ENCODE measurements at places on chromosomes 2 and 18.
A peak's percentile ranks its signal among the peaks of the same experiment; 100 is the strongest.

GRCh38 chr2:112936927-112937232 lies 25.9 kb downstream of the IL37 start:
- DNase-seq = no peak

DNA sequence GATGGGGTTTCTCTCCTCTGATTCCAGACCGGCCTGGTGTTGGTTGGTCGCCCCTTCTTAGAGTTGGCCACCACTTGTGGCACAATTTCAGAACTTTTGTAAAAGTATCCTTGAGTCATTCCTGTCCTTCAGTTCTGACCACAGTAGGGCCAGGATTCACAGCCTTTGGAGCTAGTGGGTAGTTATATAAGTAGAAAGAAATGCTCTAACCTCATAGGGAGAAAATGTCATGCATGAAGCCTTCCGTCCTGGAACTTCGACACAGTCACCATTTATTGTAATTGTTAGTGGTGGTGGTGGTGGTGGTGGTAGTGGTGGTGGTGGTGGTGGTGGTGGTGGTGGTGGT lies 65.4 kb downstream of the EPAS1 start:
- no peak for DNase-seq

DNA sequence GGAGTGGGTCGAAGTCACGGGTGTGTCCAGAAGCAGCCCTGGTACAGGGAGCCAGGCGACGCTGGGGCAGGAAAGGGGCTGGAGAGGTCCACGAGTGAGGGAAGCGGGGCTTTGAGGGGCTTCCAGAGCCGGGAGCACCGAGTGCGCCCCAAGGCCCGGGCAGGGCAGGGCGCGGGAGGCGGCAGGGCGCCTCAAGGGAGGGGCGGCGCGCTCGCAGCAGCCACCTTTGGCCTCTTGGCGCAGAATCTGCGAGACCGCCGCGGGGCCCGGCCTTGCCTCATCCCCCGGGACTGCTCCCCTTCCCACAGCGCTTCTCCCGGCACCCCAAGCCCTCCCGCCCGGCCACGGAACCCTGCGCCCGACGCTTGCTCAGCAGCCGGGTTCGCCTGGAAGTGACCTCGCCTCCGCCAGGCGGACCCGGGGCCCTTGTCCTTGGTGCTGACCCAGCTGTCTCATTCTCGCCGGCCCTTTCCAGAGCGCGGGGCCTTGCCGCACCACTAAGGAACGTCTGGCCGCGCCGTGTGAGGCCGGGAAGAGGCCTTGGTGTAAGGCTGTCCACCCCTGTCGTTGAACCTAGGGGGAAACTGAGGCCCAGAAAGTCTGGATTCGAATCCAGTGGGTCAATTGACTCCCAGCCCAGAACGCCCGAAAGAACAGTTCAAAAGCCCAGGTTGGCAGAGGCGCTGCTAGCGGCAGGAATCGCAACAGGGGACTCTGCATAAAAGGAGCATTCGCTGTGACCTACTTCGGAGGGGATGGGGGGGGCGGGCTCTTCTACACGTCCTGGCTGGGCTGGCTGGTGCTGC lies 584 bp upstream of the DNER start:
- DNase-seq = peak; percentile 28

DNA sequence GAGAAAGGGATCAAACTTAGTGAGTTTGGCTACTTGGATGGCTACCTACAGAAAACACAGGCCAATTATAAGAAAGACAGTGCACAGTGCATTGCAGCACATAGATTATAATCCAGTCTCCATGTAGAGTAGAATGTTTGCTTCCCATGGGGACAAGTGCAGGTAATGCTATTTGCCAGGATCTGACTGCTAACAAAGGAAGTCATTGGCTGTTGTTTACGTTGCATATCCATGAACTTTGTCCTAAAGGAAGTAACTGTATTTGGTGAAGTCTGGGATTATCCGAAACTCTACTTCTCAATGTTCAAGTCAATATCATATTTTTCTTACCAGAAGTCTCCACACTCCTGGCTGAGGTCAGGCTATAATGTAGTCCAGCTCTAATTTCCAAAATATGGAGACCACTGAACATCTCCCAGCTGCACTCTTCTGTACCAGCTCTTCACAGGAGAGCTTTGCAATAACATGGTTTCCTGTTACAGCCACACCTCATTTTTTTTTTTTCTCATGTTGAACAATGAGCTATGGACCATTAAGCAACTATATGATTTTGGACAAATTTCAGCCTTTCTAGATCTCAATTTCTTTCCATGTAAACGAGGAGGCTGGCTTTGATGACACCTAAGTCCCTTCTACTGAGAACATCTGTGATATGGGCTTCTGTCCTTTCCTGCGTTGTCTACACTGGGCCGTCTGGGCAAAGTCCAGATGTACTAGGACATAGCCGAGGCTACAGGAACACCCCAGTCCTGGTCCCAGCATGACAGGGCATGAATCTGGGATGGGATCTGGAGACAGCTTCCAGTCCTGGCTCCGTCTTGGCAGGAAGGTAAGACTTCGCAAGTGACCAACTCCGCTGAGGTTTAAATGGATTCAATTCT lies 154.8 kb downstream of the LAMA1 start:
- DNase-seq = no peak

GRCh38 chr2:161371869-161372268 lies 44.2 kb upstream of the TBR1 start:
- DNase-seq = no peak

GRCh38 chr2:120763508-120763907 lies 27.8 kb downstream of the GLI2 start:
- DNase-seq = no peak

GRCh38 chr2:73297586-73297985 lies 4.2 kb upstream of the EGR4 start:
- no peak for DNase-seq

GRCh38 chr18:70998490-70998889 lies 709.6 kb downstream of the SOCS6 start:
- DNase-seq = no peak

DNA sequence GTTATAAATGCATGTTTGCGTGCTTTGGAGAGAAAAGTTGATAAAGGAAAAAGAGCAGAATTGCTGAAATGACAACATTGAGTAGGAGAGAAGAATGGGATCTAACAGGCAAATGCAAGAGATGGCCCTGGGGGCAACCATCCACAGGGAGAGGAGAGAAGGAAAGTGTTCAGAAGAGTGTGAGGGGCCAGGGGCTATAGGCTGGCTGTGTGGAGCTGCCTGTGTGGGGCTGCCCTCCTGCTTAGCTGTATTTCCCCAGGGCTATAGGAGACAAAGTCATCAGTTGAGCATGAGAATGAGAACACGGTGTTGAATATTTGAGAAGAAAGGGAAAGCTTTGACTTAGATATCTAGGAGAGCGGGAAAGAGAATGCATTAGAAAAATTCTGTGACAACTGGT lies 572.0 kb downstream of the SOX11 start:
- DNase-seq = no peak

DNA sequence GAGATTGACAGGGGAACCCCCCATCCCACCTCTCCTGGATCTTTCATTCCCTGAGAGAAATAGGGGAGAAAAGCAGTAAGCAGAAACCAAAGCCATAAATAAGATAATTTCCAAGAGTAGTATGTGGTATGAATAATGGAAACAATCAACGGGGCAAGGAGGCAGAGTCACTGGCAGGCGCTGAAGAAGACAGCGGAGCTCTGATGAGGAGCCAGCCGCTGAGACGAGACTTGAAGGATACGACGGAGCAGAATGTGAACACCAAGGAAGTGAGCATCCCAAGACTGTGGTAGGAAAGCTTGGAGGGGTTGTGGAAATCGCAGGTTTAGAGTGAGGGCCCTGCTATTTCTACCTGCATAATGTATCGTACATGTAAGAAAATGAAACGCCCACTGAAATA lies 93.6 kb upstream of the CBLN2 start:
- DNase-seq = no peak

GRCh38 chr2:109144721-109145120 lies 15.7 kb downstream of the SH3RF3 start:
- DNase-seq = no peak

- DNase-seq = no peak
Measured at GRCh38 chr2:128198656-128199055, 107.7 kb downstream of the UGGT1 start.

- no peak for DNase-seq
Measured at GRCh38 chr2:233341296-233341695, 13.0 kb upstream of the DGKD start.

GRCh38 chr2:229586012-229586411 lies 128.3 kb downstream of the DNER start:
- DNase-seq = no peak

DNA sequence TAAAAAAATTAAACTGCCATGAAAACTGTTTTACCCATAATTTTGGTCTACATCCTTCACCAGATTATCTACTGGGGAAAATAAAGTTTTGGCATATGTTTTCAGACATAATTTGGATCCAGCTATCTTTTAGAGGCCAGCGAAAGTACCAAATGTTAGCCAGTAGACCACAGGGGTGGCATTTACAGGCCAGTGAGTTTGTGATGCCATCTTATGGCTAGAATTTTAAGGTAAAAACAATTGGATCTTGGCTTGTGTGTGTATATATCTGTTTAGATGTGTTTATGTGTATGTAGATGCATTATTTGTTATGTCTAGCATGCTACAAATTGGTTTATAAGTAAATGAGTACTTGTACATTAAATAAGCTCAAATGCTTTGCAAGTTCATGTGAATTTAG lies 322.6 kb downstream of the ASXL3 start:
- no peak for DNase-seq

DNA sequence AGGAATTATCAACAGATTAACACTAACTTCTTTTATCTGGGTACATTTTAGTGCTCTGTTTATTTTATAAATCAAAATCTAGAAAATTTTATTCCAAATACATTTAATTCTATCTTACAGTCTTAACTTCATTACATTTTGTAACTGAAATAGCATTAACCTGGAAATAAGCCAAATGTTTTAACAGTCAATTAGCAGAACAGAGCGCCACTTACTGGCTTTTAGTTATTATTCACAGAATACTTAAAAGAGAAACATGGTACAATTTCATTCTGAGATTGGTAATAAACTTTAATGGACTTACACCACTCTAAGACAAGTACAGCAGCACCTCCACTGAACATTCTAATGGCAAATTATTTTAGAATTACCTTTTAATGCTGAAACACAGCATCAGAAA lies 38.6 kb downstream of the SS18 start:
- no peak for DNase-seq

DNA sequence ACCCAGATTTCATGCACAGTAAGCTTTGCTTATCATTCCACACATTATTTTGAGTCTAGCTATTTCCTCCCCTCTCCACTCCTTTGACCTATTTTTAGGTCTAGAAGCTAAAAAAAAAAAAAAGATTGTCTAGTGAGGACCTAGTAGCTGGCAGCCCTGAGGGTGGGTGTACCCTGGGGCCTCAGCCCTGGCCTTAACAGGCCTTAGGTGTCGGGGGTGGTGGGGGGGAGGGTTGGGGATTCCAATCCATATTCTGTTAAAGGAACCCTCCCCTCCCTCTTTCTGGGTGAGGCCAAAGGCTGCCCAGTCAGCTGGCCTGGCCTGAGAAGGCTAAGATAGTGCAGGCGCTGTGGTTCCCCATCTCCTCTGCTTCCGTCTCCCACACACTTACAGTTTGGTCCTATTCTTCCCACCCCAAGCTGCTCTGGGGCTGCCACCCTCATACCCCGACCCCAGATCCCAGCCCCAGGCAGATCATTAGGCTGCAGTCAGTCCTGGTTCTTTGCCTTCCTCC lies 65.5 kb upstream of the HK2 start:
- DNase-seq = no peak

GRCh38 chr18:43115076-43115921 lies at the start of gene RIT2:
TSS of gene RIT2 (minus strand) at chr18:43115685.
- no peak for DNase-seq

GRCh38 chr2:10132596-10132995 lies 10.1 kb downstream of the RRM2 start:
- DNase-seq = no peak

GRCh38 chr2:228938629-228939028 lies 332.5 kb downstream of the PID1 start:
- no peak for DNase-seq

DNA sequence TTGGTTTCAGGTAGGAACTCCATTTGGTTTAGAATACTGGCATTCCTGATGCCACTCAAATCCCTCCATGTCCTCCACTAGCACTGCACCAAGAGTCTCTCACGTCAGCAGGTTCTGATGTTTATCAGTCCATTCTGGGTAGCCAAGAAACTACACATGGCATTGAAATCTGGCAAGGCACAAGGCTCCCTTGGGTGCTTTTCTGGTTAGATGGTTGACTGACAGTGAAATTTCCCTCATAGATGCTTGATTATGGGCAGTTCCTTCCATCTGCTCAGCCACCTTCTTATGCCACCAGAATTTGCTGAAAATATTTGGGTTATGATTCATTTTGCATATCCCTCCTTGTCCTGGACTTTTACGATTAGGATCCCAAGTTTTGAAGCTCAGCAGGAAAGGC lies 32.6 kb downstream of the EDAR start:
- no peak for DNase-seq

- no peak for DNase-seq
Measured at GRCh38 chr2:98580656-98581284, 27.5 kb downstream of the COA5 start.

GRCh38 chr18:62781893-62782292 lies 66.6 kb downstream of the PHLPP1 start:
- DNase-seq = peak; percentile 93

DNA sequence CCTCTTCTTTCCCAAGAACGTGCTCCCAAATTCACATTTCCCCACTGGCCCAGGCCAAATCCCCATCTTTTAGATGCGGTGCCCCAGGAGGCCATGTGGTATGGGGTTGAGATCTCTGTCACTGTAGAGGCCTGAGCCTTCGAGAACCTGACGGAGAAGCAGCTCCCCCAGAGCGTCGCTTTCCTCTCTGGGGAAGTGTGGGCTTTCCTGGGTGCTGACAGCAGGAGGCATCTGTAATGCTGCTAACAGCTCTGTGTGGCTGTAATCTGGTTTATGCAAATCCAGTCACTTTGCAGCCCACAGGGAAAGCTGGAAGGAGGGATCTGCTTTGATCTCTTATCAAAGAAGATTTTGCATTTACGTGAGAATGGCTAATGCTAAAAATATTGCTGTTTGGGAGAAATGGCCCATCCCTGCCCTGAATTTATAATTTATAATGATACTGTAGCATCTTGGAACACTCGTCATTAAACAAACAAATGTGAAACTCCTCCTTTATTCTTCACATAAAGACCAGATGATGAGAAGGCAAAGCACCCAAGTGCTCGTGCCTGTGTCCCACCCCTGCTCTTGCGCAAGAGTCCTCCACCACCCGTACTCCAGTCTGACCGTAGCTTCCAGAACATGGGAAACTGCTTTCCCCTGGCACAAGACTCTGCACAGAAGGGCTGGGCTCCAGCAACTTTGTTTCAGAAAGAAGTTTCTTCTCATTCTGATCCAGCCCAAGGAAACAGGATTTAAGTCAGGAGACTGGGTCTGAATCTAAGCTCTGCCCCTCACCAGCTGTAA lies 109.9 kb upstream of the EPC2 start:
- no peak for DNase-seq

All from GM04504 (cell line).